M059J (cell line): ENCODE measurements at places on chromosomes 7 and 10. TPM values are rescaled to one million over a fixed set of nuclear protein-coding genes. Genes with fewer than 3 reads are reported as not detected.
A peak's percentile ranks its signal among the peaks of the same experiment; 100 is the strongest.

Gene HOXA4
- 4.9 and 5.8 TPM in 2 replicates for total RNA-seq

Gene ZNF117
- 4.7 and 5.0 TPM in 2 replicates for total RNA-seq

Gene SAMD9
- 131 and 132 TPM in 2 replicates for total RNA-seq

Gene C10orf62
- total RNA-seq, result not detected in 2 replicates

Gene EPO
- not detected in 2 replicates for total RNA-seq

Gene SORCS1
- total RNA-seq, result not detected in 2 replicates

Gene VPS37D
- 1.7 and 5.1 TPM in 2 replicates for total RNA-seq

DNA sequence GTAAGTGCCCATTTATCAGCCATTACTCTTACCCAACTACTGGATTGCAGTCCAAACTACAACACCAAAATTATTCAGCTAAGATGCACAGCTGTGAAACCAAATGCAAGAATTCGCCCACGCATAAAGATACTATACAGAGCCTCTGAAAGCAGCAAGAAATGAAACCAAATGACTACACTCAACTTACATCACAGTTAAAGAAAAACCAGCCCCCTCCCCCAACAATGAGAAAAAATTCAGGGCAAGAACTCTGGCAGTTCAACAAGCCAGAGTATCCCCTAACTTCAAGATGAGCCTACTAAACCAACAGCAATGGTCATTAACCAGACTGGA lies 209.1 kb upstream of the VWC2 start:
- DNase-seq, result no peak

DNA sequence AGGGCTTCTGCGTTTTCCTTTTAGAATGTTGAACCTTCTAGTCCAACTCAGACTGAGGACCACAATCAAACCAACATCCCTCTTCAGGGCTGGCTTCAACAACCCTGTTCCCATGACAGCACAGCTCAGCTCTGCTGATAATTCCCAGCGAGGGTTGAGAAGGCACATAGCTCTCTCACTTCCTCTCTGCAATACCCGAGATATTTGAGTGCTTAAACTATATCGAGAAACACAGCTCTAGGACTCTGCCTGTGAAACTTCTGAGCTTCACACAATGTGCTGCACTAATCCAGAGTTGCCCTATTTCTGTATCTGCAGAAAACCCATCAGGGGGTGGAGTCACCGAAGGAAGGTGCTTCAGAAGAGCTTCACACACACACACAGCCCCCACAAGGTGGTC lies 1.6 kb upstream of the ADARB2 start:
- no peak for DNase-seq

DNA sequence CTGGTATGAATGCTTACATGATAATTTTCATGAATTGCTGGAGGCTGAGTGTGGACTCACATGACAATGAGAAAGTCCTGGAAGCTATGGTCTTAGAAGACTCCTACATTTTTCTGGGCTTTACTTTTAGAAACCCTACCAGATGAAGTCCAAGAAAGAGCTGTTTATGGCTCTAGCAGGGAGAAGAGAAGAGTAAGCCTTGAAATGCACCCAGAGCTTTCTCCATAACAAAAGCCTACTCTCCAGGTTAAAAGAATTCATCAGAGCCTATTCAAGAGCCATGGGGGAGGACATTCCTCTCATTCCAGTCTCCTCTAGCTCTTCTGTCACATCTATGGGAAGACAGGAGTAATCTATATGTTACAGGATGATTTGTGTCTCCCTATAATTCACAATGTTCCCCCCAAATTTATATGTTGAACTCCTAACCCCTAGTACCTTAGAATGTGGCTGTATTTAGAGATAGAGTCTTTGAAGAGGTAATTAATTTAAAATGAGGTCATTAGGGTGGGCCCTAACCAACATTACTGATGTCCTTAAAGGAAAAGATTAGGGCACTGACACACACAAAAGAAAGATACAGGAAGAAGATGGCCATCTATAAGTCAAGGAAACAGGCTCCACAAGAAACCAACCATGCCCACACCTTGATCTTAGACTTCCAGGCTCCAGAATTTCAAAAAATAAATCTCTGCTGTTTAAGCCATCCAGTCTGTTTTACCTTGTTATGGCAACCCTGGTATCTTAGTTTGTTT lies 193.8 kb upstream of the PTER start:
- no peak for DNase-seq

- DNase-seq, result no peak
Measured at GRCh38 chr7:113784316-113784715, 134.5 kb downstream of the PPP1R3A start.

GRCh38 chr7:91156316-91157185 lies 107.7 kb upstream of the FZD1 start:
- DNase-seq, result no peak

- DNase-seq, result no peak
Measured at GRCh38 chr7:112147793-112148361, 58.3 kb downstream of the DOCK4 start.

GRCh38 chr10:28367929-28368484 lies 65.1 kb upstream of the MPP7 start:
- no peak for DNase-seq

DNA sequence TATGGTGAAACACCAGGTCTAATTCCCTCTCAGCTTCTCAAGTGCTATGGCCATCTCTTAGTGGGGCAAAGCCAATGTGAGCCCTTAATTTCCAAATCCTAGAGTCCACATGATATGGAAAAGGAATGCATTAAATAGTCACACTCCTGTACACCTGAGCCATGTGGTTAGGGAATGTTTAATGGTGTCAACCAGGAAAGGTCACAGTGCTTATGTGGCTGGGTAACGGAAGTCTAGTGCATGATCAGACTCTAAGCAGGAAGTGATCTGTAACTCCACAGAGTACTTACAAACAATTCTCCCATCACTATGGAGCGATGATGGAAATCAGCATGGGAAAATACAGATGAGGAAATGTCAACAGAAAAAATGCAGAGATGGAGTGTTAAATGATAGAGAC lies 148.8 kb downstream of the MAGI2 start:
- no peak for DNase-seq

DNA sequence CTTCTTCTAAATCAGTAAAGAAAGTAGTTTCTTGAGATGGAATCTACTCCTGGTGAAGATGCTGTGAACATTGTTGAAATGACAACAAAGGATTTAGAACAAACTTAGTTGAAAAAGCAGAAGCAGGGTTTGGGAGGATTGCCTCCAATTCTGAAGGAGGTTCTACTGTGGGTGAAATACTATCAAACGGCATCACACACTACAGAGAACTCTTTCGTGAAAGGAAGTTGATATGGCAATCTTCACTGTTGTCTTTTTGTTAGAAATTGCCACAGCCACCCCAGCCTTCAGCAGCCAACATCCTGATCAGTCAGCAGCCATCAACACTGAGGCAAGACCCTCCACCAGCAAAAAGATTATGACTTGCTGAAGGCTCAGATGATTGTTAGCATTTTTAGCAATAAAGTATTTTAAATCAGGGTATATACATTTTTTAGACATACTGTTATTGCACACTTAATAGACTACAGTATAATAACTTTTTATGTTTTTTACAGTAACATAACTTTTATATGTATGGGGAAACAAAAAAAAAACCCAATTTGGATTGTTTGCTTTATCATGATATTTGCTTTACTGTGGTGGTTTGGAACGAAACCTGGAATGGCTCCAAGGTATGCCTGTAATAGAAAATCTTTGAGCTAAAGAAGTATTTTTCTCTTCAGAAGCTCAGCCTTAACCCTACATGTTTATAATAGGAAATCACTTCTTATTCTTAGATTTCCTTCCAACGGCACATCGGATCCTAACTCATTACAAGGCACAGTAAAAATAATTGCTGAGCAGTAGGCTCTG lies 257.3 kb downstream of the LRMDA start:
- no peak for DNase-seq

GRCh38 chr7:5824297-5824610 lies 42.8 kb upstream of the RNF216 start:
- no peak for DNase-seq

DNA sequence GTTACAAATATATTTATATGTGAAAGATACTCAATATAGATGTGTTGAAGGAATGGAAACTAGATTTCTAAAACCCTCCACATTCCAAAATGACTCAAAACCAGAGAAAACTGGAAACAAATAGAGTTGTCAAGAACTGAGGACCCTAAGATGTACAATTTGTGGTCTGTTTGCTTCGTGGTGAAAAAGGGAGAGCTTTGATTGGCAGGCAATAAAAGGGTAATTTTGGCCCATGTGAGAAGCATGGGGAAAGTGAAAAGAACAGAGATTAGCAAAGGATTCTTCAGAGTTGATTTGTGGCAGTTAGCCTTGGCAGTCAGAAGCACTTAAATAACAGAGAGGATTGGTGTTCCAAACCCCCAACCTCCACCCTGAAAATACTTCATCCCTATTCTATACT lies 37.1 kb upstream of the DKK1 start:
- DNase-seq, result no peak

DNA sequence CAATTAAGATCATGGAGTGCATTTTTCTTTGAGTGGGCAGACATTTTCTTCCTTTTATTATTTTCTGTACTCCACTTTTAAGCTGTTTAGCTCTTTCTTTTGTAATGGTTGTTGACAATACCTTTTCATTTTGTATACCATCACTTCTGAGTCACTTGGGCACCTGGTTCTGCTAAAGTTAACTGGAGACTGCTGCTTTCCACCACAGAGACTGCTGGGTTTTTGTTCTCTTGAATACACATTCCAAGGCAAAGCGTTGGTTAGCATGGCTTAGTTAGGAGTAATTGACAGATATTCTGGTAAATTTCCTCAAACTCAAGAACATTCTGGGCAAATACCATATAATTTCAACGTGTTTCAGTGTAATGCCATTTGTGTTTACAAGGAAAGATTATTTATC lies 541.9 kb upstream of the CELF2 start:
- DNase-seq, result no peak

- peak; percentile 54 for DNase-seq
Measured at GRCh38 chr7:112204499-112205342, 1.5 kb downstream of the DOCK4 start.

DNA sequence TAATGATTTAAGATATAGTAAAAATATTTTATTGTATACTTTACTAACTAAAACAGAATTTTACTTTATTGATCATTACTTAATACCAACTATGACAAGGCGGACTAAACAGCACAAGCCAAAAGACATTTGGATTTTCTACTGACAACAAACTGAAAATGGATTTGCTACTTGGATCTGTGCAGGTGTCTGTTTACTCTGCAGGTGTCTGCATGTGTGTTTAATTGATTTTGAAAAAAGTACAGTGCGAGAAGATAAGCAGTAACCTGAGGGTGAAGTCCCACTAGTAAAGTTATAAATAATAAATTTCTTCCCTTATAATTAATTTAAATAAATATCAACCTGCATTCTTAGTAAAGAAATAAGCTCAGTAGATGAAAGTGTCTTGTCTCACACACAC lies 696.8 kb upstream of the MBL2 start:
- no peak for DNase-seq

- no peak for DNase-seq
Measured at GRCh38 chr7:156151078-156151477, 338.8 kb upstream of the SHH start.

DNA sequence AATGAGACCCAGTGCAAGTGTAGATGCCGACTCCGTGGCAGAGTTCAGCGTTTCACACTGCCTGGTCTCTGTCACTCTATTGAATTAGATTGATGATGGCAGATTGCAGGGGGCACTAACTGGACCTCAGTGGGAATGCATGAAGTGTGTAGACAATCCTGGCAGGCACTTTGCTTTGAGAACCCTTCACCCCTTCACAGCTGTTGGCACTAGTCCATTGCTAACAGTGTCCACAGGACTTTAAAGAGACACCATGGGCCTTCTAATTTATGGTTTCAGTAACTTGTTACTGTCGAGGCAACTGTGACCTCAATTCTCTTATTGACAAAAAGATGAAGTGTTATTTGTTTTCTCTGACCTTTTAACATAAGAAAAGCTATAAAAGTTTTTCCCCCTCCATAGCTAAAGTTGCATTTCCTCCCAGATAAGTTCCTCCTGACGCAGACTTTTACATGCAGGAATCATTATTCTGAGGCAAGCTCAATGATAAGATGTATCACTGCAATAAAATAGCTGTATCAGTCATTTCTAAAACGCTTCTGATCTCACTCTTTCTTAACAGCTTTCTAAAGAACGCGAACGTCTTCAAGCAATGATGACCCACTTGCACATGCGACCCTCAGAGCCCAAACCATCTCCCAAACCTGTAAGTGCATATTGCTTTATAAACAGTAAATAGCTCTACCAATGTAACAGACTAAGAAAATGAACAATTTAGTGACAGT lies 238.9 kb downstream of the FOXP2 start:
- DNase-seq, result no peak

- no peak for DNase-seq
Measured at GRCh38 chr10:33815776-33816175, 481.3 kb upstream of the NRP1 start.

DNA sequence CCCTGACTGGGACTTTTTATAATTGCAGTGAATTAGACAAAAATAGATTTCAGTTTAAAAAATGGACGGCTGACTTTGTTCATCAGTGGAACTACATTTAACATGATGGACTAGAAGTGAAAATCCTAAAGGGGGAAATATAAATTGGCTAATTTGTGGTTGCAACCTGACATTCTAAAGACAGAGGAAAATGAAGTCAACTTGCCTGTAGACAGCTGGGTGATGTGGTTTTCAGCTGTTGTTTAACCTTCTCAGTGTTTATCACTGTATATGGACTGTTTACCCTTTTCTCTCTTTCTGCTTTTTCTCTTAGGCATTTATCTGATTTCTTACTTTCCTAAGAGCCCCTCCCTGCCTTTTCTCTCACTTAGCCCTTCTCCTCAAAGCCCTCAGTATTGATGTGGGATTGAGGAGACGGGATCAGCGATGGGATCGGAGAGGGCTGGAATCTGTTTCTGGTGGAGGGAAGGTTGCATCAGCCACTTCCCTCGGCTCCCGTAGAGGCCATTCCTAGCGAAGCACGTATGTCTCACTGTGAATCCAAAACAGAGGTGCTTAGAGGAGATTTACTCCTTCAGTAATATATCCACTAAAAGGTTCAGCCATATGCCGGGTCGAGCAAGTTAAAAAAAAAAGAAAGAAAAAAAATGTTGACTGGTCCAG lies 109.0 kb upstream of the KLF6 start:
- no peak for DNase-seq

DNA sequence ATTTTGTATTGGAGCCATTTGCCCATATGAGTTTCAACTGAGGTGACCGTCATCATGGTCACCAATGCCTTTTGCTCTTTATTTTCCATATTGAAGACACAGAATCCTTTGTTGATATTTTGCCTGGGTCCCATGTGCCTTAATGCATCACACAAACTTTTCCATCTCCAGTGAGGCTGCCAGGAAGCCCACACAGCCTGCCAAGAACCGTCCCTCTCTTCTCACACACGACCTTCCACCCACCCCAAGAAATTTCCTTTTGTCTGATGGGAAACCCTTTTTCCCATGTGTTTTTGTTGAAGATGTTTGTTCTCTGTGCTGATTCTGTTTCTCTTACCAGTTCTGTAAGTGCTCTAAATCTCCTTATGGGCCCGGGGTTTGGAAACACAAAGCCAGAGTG lies 168.9 kb downstream of the CSTF2T start:
- DNase-seq, result no peak

- DNase-seq, result no peak
Measured at GRCh38 chr7:141664450-141664849, 37.5 kb downstream of the DENND11 start.
